ENCODE measurements at places on chromosomes 1 and 21.
A peak's percentile ranks its signal among the peaks of the same experiment; 100 is the strongest.

GRCh38 chr1:7570311-7570710, 200.8 kb upstream of the VAMP3 start:
- no peak for DNase-seq

GRCh38 chr1:101920577-101920976, 76.1 kb downstream of the OLFM3 start:
- DNase-seq, result no peak

GRCh38 chr1:245978915-245979314, 528.2 kb downstream of the SMYD3 start:
- no peak for DNase-seq

DNA sequence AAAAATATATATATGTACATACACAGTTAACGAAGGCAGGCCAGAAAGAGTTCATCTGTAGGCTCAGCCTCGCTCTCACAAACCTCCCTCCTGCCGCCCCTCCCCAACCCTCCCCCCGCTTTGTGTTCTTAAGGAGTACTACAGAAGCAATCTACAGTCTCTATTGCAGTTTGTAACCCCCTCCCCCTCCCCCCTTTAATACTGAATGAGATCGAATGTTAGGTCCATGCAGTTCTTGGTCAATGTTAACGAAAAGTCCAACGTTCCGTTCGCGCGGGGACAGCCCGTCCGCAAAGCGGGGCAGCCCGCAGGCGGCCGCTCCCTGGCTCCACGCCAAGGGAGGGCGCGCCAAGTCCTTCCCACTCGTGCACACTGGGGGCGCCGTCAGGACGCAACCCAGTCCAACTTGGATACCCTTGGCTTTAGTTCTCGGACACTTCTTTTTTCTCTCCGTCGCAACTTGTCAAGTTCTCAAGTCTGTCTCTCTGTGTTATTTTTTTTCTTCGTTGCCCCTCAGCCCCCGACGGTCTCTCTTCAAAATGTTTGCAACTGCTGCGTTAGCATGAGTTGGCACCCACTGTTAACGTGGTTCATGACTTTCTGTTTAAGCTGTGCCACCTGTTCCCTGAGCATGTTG, 2.2 kb downstream of the JUN start:
- peak; percentile 66 for DNase-seq

DNA sequence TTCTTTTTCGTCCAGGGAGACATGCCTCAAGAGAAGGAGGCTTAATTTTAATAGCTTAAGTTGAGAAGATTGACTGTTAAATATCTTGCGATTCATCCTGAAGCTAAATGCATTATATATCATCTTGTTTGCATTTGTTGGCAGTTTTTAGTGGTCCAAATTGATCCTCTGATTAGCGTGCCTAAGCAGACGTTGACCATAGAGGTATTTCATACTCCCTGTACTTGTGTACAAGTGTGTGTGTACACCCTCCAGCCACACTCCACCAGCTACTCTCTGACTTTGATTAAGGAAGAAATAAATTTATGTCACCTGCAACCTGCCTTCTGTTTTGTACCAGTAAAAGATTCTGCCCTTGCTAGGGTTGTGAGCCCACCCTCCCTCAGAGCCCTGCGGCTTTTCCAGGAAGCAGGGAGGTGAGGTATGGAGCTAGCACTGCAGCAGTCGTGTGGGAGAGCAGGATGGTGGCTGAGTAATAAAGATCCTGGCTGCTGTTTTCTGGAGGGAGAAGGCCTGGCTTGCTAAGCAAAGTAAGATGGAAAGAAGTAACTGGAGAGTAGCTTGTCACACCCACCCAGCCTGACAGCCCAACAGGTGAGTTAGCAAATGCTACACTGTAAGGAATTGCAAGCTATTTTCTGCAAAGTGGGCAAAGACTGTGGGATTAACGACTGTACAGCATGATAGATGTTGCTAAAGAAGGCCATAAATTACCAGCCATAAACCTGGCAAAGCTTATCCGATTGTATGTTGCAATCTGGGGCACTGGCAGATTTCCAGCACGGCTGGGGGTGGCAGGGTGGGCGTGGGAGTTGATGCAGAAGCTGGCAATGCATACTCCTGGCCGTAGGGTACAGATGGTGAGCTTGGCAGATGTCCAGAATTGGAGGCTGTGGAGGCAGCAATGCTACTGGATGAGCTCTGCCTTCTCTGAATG, 170.2 kb downstream of the TNR start:
- no peak for DNase-seq

GRCh38 chr1:212976586-212976985, 26.2 kb downstream of the VASH2 start:
- no peak for DNase-seq

GRCh38 chr1:29317916-29318530, 81.7 kb downstream of the PTPRU start:
- DNase-seq, result no peak

GRCh38 chr1:56507925-56508522, 71.3 kb downstream of the PLPP3 start:
- no peak for DNase-seq

DNA sequence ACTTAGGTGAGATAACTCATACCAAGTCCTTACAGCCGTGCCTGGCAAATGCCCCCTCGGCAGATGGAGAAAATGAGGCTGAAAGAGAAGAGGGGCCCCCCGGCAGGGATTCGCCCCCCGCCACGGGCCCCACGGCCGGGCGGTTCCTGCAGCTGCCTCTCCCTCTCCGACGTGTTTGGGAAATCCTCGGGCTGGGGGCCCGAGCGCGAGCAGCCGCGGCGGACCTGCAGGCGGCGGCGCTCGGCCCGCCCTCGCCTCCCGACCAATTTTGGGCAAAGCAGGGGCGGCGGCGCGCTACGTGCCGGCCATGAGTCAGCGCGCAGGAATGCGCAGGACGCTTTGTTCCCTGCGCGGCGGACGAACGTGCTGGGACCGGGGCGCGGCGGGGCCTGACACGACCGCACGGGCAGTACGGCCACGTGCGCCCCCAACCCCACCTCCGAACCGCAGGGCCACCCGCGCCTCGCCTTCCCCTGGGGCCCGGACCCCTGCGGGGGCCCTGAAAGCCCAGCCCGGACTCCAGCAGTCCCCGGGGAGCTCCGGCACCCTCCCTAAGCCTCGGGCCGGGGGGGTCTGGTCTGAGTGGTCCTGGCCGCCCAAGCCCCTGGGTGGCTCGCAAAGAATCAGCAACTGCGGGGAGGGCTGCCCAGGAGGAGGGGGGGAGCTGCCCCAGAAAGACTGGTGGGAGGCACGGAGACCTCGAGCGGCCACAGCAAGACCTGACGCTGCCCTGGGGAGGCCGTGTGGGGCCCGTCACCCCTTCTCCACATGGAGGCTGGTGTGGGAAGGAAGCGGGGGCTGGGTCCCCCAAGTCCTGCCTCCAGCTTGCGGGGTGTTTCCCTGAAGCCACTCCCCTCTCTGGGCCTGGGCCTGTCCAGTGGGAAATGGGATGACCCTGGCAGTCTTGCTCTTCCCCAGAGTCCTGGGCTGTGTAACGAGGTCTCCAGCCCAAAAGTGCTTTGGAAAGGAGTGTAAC, 11.9 kb upstream of the EDN2 start:
- DNase-seq, result peak; percentile 94

DNA sequence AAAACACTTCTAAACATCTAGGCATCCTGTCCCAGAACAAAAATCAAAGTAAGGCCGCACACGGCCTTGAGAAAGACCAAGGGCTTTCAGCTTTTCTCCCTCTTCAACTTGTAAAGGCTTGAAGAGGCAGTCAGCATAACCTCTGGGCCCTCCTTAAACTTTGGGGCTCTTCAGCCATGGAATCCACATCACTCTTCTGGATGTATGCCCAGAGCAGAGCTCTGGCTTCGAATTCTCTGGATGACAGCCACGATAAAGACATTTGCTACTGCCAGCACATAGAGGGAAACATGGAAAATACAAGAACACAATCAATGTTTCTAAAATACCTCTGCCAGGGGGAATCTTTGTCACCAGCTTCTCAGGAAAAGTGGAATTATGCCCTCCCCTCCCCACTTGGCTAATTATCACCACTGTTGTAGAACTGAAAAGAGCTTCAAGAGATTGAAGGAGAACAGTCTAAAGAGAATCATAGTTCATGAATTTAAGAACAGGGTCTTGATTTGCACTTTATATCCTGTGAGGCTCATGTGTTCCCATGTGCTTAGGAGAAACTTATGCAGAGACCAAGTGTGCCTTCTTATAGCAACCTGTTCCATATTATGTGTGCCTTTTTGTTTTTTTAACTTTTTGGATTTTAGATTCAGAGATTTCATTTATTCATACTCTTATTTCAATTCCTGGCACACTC, 39.0 kb upstream of the DPT start:
- peak; percentile 79 for DNase-seq

DNA sequence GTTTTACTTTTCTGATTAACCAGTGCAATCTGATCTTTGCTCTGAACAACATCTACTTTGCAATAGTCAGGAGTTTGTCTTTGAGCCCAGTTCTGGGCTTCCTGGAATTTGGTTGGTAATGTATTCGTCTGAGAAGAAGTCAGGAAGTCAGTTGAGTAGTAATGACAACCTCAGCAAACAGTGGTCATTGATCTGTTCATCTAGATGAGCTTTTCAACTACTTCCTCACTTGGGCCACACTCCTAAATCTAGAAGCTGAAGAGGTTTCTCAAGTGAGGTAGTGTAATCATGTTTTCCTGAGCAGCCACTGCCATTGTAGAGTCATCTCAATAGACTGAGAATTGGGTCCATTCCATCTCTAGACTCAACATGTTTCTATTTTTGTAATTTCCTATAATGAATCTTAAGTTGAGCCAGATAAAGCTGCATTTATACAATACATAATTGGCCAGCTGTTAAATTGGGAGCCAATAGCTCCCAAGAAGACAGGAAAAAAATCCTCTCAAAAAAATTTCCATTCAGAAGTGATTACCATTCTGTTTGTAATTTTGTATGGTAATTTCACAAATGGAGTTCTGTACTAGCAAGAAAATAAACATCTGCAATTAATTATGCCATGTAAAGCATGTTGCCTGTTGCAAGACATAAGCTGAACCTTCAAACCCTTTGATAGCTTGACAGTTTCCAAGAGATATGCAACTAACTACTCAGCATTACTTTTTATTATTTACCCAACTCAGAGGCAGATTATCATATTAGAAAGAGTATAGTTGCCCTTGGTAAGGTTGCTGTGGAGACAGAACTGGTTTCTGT, 49.6 kb downstream of the WDR64 start:
- no peak for DNase-seq

DNA sequence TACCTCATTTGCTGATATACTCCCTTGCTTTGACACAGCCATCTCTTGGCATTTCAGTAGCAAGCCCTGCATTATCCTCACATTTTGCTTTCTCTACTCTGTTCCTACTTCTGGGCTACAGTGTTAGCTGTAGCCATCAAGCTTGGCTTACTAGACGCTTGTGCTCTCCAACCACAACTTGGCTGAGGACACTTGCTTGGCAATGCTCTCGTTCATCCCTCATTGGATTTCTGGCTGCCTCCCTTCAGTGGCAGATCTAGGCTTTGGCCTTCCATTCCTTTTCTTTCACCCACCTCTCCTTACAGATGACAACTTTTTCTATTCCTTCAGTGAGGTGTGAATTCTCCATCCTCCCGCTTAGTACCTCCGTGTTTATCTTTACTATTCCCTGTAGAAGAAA, 428.7 kb upstream of the LRRC7 start:
- no peak for DNase-seq

All from fibroblast of lung (primary cell).